WTC11 (cell line): ENCODE measurements at places on chromosomes 1 and 21. TPM values are rescaled to one million over a fixed set of nuclear protein-coding genes. Genes with fewer than 3 reads are reported as not detected.

The GPN2 gene
- total RNA-seq, result 31.7 to 38.5 TPM (median 34.2 TPM) in 3 replicates

GRCh38 chr1:66925944-66926343 lies 1.2 kb downstream of the MIER1 start:
- H3K36me3 ChIP-seq, result no peaks in the 10 kb centered on the region
- peak overlapping the region; percentile 98 for H3K27ac ChIP-seq
- peaks cover 37% of the 10 kb centered on the region for H3K4me1 ChIP-seq
- H3K4me3 ChIP-seq, result peak overlapping the region; percentile 93
- DNase-seq, result no peak
- no peaks in the 10 kb centered on the region for H3K27me3 ChIP-seq

DNA sequence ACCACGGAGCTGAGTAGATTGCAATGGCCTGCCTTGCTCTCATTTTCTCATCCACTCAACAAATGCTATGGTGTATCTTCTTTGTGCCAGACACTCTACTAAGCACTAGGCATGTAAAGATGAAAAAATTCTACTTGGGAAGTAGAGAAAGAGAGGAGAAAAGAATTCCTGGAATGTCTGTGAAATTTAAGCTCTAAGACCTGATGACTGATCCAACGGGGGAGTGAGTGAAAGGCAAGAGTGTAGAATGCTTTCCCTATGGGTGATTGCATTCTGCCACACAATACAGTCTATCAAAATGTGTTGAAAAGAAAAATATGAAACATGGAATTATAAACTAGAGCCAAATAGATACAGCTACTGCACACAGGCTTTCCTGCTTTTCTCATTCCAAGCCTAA lies 82.3 kb downstream of the CYYR1 start:
- no peak overlapping the region for H3K4me3 ChIP-seq
- H3K4me1 ChIP-seq, result peaks cover 17% of the 10 kb centered on the region
- H3K36me3 ChIP-seq, result peaks cover 13% of the 10 kb centered on the region
- no peak for DNase-seq
- H3K27me3 ChIP-seq, result no peaks in the 10 kb centered on the region

- DNase-seq, result no peak
- H3K4me3 ChIP-seq, result no peak overlapping the region
- peaks cover 15% of the 10 kb centered on the region for H3K4me1 ChIP-seq
- H3K27me3 ChIP-seq, result no peaks in the 10 kb centered on the region
- H3K27ac ChIP-seq, result no peak overlapping the region
Observed at GRCh38 chr1:47918257-47918867, 78.8 kb downstream of the TRABD2B start.

DNA sequence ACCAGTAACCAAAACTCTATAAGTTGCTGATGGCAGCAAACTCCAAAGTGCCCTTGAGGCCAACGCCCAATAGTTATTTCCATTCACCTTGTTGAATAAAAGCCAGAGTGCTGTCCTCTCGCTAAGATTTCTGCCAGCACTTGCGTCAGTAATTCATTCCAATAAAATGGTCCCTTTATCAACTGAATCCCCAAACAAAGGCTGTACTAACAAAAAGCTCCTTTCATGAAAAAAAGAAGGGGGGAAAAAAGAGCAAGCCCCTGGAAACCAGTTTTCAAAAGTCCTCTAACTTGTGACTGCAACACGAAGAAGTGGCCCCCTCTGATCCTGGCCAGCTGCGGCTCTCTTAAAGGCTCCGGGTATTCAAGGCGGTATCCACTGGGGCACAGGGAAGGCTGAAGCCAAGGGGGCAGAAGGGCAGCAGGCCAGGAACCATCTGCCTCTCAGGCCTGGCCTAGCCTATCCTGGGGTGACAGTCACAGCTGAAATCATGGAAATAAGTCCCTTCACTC lies 55.8 kb upstream of the ZNF326 start:
- peaks cover 16% of the 10 kb centered on the region for H3K36me3 ChIP-seq
- H3K27ac ChIP-seq, result peak overlapping the region; percentile 88
- no peak for DNase-seq

DNA sequence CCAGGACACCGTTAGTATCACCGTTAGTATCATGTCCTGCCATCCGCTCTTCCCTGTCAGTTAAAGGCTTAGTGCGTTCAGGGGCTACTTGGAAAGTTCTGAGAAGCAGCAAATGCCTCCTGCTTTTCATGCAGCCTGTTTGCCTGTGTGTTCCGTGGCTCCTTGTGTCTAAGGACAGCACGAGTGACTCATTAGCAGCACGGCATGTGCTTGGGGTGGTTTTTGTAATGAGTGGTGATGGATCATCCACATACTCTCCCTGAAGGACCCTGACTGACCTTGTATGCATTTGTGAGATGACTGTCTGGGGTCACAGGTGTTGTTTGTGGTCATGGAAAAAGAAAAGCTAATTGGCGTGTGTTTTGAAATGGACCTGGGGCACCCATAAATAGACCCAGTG lies 221.9 kb downstream of the PBX1 start:
- peaks cover 55% of the 10 kb centered on the region for H3K4me1 ChIP-seq
- H3K27me3 ChIP-seq, result no peaks in the 10 kb centered on the region
- H3K36me3 ChIP-seq, result no peaks in the 10 kb centered on the region
- H3K4me3 ChIP-seq, result no peak overlapping the region

DNA sequence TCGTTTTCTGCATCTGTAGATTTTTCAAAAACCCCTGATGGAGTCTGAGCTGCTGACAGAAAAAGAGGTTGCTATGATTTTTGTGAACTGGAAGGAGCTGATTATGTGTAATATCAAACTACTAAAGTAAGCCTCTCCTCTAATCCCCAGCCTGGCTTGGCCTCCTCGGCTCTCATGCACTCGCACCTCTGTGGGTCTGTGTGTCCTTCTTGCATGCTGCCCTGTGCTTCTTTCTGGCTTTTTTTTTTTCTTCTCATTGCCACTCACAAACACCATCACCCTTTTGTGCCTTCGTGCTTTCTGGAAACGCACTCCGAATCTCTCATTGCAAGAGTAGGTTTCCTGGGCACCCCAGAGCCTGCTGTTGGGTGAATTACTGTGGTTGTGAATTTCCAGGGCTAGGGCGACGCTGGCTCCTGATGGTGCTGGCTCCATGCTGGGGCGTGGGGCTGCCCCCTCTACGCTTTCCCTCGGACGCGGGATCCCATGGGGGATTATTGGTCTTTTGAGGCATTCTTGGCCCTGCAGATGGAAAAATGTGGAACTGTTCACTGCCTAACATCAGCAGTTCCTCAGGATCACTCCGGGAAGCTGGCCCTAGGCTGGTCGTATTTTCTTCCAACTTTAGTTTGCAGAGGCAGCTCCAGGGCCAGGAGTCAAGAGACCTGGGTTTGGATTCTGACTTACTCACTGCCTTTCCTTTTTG lies 56.8 kb downstream of the ATP5PO start:
- DNase-seq, result no peak
- H3K36me3 ChIP-seq, result no peaks in the 10 kb centered on the region
- H3K27ac ChIP-seq, result 0 out of 2 replicates have a peak overlapping the region, but pooled peaks have one; percentile 51
- H3K4me1 ChIP-seq, result peaks cover 21% of the 10 kb centered on the region
- no peaks in the 10 kb centered on the region for H3K27me3 ChIP-seq

DNA sequence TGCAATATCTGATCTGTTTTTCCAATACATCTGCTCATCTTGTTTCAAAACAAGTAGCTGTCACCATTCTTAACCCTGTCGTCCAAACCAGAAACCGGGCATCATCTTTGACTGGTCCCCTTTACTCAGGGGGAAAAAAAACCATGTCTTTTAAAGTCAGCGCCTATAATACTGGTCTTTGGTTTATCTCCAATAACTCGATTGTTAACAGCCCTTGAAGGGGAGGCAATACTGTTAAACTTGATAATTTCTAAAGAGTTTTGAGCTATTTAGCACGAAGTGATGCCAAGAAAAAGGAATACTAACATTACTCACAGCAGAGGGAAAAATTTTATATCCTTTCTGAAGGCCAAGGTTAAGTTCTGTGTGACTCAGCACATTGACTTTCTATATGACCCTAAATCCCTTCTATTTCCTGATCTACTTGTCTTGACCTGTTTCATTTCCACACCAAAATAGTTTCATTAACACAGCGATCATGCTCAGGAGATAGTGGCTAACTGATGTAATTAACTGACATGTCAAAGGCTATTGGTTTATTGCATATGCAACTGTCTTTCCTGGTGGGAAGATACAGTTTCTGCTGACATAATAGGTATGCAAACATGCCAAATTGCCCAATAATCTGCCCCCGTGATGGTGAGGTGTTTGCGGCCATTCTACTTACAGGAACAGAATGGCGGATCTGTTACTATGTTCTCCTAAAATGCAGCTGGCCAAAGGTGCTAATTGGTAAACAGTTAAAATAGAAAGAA lies 59.1 kb downstream of the NFIA start:
- no peaks in the 10 kb centered on the region; the same call in 1 of the 2 replicates for H3K27me3 ChIP-seq
- DNase-seq, result no peak
- peak overlapping the region; percentile 17 for H3K27ac ChIP-seq
- H3K36me3 ChIP-seq, result no peaks in the 10 kb centered on the region
- no peak overlapping the region for H3K4me3 ChIP-seq

The OR2L2 gene
- 0.05 TPM in 1 of 3 replicates, not detected in the others for total RNA-seq

The CLCA1 gene
- 0.07 to 0.14 TPM (median 0.11 TPM) in 3 replicates for total RNA-seq

GRCh38 chr1:154427173-154428139 lies 22.3 kb downstream of the IL6R start:
- H3K4me1 ChIP-seq, result peaks cover 39% of the 10 kb centered on the region
- no peaks in the 10 kb centered on the region for H3K27me3 ChIP-seq
- no peak for DNase-seq
- no peak overlapping the region for H3K4me3 ChIP-seq
- no peaks in the 10 kb centered on the region for H3K36me3 ChIP-seq

The LDLRAD1 gene
- 0.09 to 0.16 TPM in 2 of 3 replicates, not detected in the other for total RNA-seq

- H3K36me3 ChIP-seq, result peaks cover 9% of the 10 kb centered on the region
- no peak overlapping the region for H3K4me3 ChIP-seq
- peaks cover 10% of the 10 kb centered on the region for H3K4me1 ChIP-seq
- DNase-seq, result no peak
Observed at GRCh38 chr1:59645893-59646292, 168.9 kb upstream of the HOOK1 start.

The C1orf116 gene
- total RNA-seq, result 2.3 to 2.7 TPM (median 2.4 TPM) in 3 replicates

DNA sequence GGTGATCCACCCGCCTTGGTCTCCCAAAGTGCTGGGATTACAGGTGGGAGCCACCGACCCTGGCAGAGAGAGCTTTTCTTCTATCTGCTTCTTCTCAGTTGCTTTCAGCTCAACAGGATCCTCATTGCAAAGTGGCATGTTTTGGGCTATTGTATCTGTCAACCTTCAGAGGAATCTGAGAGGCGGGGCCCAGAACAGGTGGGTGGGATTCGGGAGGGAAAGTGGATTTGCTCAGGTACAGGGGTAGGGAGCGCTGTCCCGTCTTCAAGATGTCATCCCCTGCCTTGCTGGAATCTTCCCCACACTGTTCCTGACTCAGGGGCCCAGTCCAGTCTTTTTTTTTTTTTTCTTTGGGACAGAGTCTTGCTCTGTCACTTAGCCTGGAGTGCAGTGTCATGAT lies 26.9 kb upstream of the RCC2 start:
- peaks cover 30% of the 10 kb centered on the region for H3K27me3 ChIP-seq
- no peak overlapping the region for H3K4me3 ChIP-seq
- H3K36me3 ChIP-seq, result no peaks in the 10 kb centered on the region
- H3K27ac ChIP-seq, result no peak overlapping the region
- peaks cover 52% of the 10 kb centered on the region for H3K4me1 ChIP-seq

The HSD3B2 gene
- total RNA-seq, result 0.94 to 1.0 TPM (median 0.94 TPM) in 3 replicates

DNA sequence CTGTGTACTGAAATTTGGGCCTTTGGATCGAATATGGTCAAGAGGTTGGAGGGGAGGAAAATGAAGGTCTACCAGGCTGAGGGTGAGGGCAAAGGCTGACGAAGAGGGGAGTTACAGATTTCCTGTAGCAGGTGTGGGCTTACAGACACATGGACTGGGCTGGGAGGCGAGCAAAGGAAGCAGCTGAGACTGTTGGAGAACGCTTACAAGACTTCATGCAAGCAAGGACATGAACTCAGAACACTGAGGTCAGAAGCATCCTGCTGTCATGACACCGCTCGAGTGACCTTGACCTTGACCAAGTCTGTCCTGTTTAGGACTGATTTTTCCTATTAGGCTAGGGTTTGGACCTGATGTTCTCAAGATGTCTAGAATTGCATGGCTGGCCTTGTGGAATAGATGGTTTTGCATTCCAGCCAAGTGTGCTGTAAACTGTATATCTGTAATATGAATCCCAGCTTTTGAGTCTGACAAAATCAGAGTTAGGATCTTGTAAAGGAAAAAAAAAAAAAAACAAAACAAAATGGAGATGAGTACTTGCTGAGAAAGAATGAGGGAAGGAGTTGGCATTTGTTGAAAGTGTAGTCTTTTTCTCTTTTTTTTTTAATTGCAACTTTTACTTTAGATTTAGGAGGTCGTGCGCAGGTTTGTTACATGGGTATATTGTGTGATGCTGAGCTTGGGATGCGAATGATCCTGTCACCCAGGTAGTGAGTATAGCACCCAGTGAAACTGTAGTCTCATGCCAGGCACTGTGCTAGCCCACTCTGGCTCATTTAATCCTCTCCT lies 5.8 kb downstream of the ELF3 start:
- no peak for DNase-seq
- peak overlapping the region; percentile 69 for H3K27ac ChIP-seq
- H3K27me3 ChIP-seq, result no peaks in the 10 kb centered on the region
- peaks cover 24% of the 10 kb centered on the region for H3K4me1 ChIP-seq
- H3K36me3 ChIP-seq, result peaks cover 11% of the 10 kb centered on the region

The PTGFRN gene
- 38.2 to 39.6 TPM (median 38.7 TPM) in 3 replicates for total RNA-seq

- peak overlapping the region; percentile 60 for H3K27ac ChIP-seq
- no peaks in the 10 kb centered on the region for H3K27me3 ChIP-seq
- H3K4me1 ChIP-seq, result peaks cover 53% of the 10 kb centered on the region
- no peak for DNase-seq
Observed at GRCh38 chr1:184061396-184062003, 10.0 kb downstream of the TSEN15 start.

The TMCC2 gene
- total RNA-seq, result 9.5 to 11.2 TPM (median 11.2 TPM) in 3 replicates

The UBL4B gene
- total RNA-seq, result 0.11 TPM in 1 of 3 replicates, not detected in the others

The LCE2B gene
- not detected in 3 replicates for total RNA-seq

DNA sequence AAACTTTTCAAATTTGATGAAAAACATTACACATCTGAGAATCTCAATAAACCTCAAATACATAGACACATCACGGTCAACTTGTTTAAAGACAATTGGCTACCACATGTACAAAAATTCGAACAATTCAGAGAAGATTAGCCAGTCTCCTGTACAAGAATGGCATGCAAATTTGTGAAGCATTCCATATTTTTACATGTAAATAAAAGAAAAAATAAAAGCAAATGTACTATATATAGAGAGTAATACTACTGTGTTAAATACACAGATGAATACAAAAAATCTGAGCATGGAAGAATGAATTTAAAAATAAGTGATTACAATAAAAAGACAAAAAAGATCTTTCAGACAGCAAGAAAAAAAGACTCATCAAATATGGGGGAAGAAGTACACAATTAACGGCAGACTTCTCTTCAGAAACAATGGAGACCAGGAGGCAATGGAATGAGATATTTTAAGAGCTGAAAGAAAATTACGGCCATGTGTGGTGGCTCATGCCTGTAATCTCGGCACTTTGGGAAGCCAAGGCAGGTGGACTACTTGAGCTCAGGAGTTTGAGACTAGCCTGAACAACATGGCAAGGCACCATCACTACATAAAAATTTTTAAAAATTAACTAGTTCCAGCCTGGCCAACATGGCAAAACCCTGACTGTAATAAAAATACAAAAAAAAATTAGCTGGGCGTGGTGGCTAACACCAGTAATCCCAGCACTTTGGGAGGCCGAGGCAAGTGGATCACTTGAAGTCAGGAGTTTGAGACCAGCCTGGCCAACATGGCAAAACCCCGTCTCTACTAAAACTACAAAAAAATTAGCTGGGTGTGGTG lies 23.2 kb downstream of the HAX1 start:
- DNase-seq, result no peak
- H3K4me3 ChIP-seq, result no peak overlapping the region
- no peak overlapping the region for H3K27ac ChIP-seq
